ENCODE measurements at places on chromosomes 13 and 19.

DNA sequence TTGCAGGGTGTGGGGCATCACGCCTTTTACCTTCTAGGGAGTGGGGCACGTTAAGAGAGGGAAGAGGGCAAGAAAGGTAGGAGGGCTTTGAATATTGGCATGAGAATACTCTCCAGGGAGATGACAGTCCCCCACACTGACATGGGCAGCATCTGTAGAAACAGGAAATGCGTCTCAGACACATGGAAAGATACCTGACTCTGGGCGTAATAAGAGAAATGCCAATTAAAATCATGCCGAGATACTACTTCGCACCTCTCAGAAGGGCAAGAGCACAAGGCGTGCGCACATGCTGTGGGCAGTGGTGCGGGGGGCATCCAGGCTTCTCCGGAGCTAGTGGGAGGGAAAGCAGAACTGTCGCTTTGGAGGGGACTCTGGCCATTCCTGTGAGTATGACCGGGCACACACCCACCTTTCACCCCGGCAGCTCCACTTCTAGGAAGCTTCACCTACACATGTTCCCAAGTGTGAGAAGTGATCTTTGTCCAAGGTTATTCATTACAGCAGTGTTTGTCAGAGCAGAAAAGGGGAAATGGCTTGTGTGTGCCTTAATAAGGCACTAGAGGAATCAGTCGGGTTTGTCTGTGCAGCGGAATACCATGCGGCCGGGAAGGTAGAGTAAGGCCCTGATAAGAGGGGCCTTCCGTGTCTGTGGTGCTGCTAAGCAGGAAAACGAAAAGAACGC, 99.5 kb downstream of the SIPA1L3 start:
- no peak for DNase-seq

- no peak for DNase-seq
Observed at GRCh38 chr13:77230560-77230959, 96.3 kb downstream of the MYCBP2 start.

DNA sequence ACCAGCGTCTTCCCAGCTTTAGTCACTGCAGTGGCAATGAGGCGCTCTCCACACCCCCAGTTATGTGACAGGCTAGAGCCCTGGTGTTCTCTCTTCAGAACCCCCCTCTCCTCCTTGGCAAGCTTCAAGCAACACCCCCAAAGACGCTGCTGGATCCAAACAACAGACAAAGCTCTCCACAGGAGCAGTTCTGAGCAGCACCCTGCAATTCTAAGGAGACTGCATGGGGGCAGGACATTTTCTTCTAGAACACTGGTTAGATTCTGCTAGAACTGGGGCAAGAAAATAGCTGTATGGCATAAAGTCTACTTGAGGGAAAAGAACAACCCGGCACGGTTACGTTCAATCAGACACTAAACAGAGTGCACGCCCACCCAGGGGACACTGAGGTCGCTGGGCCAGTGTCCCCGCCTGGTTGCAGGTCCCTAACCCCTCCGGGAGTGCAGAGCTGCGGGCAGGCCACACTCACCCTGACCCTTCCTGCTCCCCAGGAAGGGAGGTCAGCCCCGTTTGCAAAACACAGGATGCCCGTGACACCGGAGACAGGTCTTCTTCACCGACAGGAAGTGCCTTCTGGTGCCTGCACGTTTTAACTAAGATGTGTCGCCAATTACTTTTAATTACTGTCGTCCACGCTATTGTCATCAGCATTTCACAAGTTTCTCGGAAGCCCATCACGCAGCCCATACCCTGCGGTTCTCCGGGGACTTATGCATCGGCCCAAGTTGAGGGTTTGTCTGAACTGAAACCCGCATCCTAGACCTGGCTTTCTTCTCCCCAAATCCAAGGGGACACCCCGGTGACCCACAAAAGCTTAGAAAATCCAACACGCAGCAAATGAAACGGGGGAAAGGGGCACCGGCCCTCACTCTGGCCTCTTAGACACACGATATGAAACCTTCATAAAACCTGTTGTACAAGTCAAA, 943 bp downstream of the GJB6 start:
- DNase-seq = no peak

DNA sequence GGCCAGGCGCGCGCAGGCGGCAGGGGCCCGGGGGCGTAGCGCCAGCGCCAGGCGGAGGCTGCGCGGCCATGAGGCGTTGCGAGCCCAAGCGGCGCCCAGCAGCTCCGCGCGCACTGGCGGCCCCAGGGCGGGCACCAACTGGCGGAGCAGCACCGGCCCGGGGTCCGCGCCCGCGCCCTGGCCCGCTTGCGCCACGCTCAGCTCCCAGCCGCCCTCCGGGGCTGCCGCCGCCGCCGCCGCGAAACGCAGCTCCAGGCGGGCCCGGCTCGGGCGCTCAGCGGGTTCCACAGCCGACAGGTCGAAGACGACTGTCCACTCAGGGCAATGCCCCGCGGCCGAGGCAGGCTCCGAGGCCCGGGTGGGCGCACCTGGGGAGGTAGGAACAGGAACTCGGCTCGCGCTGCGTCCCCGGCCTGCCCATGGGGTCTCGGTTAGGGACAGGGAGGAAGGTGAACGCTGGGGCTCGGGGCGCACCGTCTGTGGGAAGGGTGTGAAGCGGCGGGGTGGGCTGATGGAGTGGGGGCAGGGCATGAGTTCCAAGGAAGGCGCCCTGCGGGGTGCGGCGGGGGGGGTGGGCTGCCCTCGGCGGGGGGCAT, 26.8 kb downstream of the CERS1 start:
- DNase-seq = no peak

DNA sequence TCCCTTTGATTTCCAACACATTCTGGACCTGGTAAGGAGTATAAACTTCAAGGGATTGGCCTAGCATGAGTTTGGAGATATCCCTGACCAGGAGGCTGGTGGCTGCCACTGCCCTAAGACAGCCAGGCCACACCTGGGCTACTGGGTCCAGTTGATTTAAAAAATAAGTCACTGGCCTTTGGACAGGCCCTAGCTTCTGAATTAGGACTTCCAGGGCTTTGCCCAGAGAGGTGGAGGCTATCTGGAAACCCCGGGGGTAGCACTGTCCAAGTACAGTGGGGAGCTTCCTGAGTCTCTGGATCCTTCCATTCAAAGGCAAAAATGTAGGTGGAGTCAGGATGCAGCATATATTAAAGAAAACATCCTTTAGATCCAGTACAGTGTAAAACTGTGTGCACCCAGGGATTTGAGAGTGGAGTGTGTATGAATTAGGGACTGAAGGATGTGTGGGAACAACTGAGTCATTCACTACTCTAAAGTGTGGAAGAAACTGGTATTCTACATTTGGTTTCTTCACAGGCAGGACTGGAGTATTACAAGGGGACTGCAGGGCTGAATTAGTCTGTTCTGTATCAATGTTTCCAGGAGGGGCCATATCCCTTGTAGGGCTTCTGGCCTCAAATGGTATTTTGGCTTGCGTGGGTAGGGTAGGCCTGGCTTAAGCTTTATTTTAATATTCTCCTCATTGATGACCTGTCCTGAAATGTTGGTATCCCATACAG, 14.8 kb upstream of the FCGBP start:
- DNase-seq = no peak

DNA sequence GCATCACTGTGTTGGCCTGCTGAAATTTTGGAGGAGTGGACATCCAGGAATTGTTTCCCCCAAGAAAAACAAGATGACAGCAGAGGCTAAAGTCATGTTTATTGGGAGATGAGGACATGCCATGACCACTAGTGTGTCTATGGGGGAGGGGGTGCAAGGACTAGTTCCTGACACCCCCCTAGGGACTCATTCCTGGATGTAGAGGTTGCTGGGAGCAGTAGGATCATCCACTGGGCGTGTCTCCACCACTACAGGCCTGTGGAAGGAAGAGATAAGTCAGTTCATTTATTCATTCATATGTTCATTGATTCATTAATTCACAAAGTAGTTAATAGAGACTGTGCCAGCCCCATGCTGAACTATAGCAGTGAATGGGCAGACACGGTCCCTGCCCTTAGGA, 30.2 kb downstream of the MAP4K1 start:
- no peak for DNase-seq

DNA sequence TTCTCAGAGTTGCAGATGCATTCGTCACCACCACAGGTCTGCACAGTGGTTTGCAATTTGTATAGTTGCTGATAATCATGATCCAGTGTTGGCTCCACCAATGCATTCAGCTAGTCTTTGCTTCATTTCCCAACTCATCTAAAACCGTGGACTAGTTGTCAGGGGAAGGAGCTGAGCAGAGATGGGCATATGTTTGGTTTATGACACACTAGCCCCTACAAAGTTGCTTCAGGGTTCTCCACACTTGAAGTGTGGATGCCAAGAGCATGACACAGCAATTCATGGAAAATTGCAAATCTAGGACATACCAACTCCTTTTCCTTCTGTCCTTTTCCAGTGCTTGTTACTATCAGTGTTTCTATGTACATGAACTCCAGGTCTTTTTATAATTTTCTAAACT, 168.0 kb downstream of the TNFSF13B start:
- no peak for DNase-seq

Measured in COR-L47 (cell line).